ENCODE measurements at places on chromosomes 5 and 9.

DNA sequence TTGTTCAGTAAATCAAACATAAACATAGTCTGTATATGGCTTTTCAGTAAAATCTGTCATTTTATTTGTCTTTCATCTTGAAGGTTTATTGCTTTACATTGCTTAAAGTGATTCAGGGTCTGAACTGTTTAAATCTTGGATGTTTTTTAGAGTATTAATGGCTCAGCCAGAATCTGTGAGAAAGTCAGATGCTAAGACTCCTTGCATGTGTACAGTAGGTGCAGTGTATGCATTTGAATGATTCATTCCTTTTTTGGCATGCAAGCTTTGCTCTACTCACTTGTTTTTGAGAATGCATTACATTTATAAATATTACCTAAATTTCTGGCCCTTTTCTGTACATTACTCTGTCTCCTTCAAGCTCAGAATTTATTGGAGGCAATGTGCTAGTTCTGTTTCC is 271.0 kb upstream of the RIOK2 start:
- DNase-seq = no peak

DNA sequence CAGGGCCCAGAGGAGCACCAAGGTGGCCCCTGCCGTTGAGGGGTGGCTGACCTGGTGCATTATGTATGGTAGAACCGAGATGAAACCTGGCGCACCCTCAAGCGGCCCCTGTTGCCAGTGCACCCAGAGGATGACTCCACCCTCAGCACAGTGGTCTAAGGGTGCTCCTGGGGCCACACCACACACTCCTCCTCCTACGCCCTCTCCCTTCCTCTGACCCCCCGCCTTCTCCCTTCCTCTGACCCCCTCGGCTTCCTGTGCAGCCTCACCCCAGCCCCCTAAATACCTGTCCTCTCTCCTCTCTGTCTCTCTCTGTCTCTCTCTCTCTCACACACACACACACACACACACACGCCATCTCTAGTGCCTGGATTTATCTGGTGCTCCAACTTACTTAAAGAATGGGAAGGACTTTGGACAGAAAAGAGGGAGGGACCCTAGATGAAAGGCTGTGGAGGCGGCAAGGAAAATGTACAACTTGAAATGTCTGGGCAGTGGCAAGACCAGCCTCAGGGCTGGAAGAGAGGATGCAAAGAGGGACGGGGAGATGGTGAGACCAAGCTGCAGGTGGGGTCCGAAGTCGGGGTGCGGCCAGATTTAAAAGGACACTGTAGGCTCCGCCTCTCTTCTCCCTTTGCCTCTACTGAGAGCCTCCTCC is 18.2 kb upstream of the SLC30A5 start:
- DNase-seq = no peak

- DNase-seq = no peak
Observed at GRCh38 chr5:65986796-65987195, 60.4 kb downstream of the ERBIN start.

GRCh38 chr5:24773261-24773660 is 128.5 kb upstream of the CDH10 start:
- DNase-seq = no peak

DNA sequence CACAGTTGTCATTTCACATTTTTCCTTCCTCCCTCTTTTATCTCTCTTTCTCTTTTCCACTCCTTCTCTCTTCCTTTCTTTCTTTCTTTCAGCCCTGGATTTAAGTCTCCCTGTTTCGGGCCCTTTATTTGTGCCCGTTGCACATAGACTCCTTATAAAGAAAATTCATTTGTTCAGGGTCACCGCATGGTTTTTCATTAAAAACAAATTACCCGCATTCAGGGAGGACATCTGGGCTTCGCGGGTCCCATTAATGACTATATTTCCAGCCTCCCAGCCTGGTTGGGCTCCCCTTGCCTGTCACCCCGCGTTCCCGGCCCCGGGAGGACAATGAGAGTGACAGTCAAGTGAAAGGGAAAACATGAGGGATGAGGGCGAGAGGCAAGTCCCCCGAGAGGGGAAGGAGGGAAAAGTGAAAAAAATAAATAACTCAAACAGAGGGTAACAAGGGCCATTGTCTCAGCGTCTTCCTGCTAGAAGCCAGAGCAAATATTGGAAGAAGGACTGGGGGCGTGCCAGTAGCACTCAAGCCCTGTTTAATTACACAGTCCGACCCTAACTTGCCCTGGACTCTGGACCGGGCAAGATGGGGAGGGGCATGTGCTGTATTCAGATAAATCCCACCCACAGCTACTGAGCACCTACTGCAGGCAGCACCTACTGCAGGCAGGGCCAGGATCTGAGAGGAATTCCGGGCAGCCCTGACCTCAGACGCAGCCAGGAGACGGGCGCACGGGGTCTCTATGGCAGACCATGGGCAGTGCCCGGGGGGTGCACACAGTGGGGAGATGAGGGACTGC is 166.2 kb downstream of the PAX5 start:
- no peak for DNase-seq

DNA sequence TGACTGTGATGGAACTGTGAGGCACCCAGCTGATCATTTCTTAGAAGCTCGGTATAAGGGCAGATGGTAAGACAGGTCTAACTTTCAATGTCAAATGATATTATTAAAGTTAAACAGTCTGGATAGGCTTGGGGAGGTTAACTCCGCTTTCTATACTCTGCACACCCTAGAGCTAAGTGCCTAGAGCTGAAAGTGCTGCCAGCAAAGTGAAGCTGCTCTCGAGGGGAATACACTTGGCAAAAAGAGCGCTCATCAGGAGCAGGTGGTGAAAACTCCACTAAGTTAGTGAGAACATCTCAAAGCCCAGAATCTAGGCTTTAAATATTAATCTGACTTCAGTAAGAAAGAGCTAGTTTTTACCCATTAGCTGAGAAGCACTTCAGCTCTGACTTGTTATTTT is 349.6 kb upstream of the SLC30A5 start:
- DNase-seq = no peak

DNA sequence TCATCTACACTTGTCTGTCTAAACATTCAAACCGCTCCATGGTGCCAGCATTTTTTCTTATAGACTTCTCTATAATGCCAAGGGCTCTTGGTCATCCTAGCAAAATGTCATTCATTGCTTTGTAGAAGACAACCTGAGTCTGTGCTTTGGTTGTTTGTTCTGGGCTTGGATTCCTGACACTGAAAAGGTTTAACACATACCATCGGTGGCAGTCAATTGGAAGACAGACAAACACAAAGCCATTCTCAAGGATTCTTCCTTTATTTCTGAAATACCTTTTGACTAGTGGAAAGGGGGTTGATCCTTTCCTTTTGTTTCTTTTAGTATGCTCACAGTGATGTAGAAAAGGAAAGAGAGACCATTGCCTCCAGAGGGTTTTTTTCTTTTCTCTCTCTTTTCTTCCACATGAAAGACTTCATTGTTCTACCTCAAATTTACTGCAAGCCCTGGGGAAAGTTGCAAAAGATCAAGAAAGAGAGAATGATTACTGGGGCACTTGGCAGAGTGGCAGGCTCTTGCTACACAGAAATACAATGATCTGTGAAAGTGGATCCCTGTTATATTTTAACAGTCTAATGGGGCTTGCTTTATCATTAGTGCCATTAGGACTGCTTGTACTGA is 66.4 kb upstream of the TMC1 start:
- no peak for DNase-seq

DNA sequence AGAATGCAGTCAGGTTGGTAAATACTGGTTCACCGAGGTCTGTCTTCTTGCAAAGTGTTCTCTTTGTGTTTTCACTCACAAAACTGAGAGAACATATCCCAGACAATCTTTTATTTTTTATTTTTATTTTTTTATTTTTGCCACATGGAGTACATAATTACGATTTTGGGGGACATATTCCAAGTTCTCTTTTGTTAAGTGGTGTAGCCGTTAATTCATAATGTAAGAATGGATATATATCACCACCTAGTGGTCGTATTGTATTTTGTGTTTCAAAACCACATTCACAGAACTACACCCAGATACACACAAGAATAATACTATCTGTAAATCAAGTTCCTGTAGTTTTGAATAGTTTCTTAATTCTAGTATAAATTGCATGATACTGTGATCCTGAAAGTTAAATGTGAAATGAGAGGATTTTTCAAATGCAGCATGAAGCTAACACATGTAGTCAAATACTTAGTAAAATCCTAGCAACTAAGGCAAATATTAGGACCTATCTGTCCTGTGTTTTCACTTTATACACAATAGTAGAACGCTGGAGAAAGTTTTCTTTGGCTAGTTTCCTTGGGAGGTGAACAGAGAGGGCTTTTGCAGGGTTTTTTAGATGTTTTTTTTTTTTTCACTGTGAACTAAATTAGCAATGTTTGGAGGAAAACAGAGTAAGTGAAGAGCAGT is 92.7 kb downstream of the VCAN start:
- DNase-seq = no peak

GRCh38 chr9:84402517-84402916 is 62.0 kb upstream of the SLC28A3 start:
- DNase-seq = no peak

DNA sequence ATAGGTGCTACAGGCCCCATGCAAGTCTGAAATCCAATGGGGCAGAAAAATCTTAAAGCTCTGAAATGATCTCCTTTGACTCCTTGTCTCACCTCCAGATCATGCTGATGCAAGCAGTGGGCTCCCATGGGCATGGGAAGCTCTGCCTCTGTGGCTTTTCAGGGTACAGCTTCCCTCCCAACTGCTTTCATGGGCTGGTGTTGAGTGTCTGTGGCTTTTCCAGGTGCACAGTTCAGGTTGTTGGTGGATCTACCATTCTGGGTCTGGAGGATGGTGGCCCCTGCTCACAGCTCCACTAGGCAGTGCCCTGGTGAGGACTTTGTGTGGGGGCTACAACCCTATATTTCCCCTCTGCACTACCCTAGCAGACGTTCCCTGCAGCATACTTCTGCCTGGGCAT is 103.5 kb downstream of the STARD4 start:
- DNase-seq = no peak

- DNase-seq = no peak
Observed at GRCh38 chr5:150627731-150628545, 12.5 kb upstream of the SYNPO start.

- no peak for DNase-seq
Observed at GRCh38 chr9:107744873-107745272, 255.3 kb upstream of the KLF4 start.

DNA sequence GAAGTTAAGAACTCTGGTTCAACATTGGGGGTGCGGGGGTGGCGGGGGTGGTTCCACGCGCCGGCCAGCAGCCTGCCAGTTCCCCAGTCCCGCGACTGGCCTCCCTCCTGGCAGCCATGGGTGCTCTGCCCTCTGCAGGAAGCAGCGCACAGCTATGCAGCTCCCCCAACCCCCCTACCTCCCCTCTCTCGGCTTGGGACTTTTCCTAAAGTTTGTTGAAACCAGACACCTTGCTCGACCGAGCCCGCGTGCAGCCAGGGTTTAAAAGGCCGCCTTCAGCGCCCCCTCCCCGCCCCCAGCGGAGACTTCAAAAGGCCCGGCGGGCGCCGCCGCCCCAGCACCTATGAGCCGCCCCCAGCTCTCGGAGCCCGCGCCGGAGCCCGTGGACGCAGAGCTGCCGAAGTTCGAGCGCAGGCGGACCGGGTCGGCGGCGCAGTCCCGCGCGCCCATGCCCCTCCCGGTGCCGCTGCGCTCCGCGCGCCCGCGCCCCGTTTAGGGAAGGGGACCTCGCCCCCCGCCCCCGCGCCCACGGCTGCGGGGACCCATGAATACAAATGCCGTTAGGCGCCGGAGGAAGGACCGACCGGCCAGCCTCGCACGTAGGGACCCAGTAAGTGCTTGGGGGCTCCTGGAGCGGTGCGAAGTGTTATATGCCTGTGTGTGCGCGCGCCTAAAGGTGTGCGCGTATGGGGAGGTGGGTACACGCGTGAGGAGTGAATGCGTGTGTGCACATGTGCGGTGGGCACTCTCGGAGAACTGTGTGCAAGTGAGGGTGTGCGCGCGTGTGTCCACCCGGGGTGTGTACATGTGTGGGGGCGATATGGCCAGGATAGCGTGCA is 1.4 kb upstream of the COL27A1 start:
- peak; percentile 19 for DNase-seq

DNA sequence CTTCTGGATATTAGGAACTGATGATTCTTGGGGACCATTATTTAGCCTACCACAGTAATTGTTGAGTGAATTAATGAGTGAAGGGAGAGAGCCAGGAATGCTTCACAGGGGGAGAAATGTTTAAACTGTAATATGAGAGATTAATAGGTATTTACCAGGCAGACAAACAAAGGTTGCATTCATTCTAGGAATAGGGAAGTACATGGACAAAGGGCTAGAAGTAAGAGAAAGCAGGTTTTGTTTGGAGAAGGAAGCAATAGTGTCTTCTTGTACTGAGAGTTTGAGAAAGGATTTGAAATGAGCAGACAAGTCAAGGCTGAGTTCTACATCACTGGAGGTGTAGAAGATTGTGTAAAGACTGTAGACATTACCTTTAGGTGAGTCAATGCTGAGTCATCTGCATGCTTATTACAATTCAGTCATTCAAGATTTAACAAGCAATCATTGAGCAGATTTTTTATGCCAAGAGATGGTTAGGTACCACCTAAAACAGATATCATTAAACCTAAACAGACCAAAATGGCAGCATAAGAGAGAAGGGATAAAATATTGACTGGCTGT is 8.0 kb downstream of the TAF1L start:
- no peak for DNase-seq

DNA sequence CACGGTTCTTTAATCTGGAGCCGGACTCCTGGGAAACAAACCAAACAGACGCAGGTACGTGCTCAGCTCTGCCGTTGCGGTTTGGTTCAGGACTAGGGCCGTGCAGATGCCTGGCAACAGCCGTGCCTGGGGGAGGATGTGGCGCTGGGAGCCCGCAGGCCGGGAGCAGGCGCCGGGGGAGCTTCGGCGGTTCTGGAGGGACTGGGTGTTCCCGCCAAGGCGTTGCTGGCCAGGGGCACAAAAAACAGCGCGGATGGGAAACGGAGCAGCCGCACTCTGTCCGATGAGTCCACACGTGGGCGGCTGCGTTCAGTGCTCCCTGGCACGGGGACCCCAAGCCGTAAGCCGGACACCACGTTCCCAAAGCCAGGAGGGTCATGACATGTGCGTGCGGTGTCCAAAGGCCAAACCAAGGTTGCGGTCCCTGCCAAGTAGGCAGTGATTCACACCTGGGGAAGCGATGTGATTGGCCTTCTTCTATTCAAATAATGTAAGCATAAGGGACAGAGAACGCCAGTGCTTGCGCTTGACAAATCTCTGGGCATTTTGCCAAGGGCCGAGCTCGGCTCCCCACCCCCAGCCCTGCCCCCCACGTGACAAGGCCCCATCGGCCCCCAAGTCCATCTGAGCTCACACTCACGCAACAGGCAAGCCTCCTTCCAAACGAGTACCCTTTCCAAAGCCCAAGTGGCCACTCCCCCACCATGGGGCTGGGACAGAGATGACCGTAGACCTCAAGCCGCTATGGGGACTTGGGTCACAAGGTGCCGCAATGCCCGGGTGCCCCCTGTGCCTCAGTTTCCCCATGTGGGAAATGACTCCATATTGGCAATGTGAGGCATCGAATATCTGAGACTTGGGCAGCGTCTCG is 49.7 kb upstream of the NKD2 start:
- DNase-seq = no peak

DNA sequence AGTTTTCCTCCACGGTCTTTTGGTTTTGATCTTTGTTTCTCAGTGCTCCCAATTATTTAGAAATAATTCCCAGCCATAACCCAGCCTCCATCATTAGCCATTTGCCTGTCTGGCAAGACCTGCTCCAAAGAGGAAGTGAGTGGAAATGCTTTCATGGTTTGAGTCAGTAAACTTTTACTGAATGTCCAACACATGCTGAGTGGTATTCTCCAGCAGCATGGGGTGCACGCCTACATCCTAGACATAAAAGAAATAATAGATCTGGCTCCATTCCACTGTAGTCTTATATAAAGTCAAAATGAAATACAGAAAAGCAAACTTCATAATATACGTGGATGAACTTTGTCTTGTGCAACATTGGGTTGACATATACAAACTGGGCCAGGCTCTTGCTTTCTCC is 757.2 kb downstream of the TLE1 start:
- no peak for DNase-seq
